ENCODE measurements at places on chromosomes 1 and 21.

DNA sequence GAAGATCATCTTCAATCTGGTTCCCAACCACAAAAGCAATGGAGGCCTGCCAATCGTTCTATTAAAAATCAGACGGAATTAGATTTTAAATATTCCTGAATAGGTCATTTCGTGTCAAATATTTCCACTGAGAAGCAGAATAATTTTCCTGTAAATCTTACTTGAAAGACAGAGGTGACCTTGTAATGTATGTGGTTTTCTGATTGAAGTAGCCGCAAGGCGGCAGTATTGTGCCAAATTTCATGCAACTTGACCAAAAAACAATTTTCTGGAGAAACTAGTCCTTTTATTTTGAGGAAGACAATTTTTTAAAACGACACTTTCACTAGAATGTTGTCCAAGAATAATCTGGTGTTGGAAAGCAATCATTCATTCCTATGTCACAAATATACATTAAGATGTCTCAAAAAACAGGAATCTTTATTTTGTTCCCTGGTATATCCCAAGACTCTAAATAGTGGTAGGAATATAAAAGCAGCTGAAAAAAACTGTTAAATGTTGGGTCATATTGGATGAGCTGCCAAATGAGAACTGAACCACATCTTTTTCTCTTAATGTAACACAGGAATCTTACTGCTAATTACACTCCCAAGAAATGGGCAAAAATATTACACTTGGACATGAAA, 33.6 kb downstream of the SPAG17 start:
- DNase-seq: peak; percentile 83

- DNase-seq: no peak
Measured at GRCh38 chr1:81974883-81975555, 174.3 kb downstream of the ADGRL2 start.

DNA sequence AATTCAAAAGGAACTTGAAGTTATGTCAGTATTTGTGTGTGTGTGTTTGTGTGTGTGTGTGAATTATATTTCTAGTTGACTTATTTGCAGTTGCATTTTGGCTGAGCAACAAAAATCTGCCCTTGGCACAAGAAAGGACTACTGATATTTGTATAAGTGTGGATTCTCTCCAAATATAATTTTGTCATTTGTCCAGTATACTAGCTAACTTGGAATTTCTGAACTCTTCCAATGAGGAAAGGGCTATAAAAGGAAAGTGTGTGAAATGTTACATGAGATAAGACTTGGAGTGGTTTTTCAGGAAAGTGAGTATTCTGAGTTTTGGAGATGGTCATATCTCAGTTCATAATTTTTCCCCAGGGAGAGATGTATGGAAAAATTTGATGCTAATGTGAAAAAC, 1384.1 kb upstream of the B3GALT2 start:
- DNase-seq: no peak

- DNase-seq: no peak
Measured at GRCh38 chr1:80847904-80848303, 952.8 kb upstream of the ADGRL2 start.

GRCh38 chr1:101299141-101299540, 62.3 kb downstream of the S1PR1 start:
- DNase-seq: no peak

GRCh38 chr1:10495952-10496351, 21.2 kb downstream of the PEX14 start:
- DNase-seq: no peak

DNA sequence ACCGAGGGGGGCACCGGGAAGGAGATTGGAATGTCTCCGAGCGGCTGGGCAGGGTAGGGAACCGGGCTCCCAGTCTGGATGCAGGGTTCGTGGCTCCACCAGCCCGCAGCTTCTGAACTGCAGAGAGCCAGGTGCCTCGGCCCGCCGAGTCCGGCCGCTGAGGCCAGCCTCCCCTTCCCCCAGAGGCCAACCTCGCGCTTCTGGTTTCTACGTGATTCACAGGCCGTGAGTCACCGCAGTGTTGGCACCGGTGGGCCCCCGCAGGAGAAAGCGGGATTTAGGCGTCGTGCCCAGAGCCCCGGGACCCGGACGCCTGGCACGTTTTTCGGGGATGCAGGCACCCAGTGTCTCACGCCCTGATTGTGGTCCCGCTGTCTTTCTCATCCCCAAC, 458 bp downstream of the CRABP2 start:
- peak; percentile 65 for DNase-seq

DNA sequence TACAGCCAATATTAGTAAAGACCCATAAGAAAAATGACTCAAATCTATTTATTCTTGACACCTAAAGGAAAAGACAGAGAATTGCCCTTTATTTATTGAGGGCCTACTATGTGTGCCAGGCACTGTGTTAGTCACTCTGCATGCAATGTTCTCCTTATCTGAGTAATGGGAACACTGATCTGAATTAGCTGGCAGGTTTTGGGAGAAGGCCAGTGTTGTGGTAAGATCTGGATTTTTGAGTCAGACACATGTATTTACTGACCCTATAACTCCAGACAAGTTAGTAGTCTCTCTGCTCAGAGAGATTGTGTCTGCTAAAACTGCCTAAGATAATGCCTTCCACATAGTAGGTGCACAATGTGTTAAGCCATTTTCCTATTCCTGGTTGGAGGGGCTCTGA, 17.3 kb downstream of the LCE4A start:
- no peak for DNase-seq

DNA sequence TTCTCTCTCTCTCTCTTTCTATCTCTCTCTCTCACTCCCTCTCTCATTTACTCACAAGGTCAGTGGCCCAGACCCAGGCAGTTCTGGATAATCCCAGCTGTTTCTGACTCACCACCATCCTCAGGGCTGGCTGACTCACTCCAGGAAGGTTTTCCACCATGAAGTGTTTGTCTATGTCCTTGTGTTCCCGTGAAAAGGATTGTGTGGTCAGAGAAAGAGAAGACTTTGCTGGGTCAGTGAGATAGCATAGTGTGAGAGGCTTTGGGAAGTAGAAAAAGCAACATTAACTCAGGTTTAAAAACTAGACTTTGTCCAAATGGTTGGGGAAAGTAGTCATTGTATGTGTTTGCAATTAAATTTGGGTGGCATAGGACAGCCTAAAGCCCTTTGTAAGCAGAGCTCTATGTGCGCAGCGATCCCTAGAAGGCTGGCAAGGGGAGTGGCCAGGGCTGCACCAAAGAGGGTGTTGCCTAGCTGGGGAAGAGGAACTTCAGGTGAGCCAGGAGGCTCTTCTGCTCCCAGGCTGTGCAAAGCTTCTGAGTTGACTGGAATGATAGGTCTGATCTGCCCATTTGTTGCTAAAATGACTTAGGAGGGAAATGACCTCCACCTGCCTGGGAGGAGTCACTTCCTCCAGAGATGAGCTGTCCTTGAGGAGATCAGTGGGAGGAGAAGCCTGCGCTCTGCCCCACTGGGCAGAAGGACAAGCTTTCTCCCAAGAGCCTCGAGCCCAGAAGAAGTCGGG, 4.9 kb upstream of the CAPN2 start:
- DNase-seq: peak; percentile 65

- no peak for DNase-seq
Measured at GRCh38 chr1:247175458-247175857, 3.6 kb upstream of the ZNF124 start.

DNA sequence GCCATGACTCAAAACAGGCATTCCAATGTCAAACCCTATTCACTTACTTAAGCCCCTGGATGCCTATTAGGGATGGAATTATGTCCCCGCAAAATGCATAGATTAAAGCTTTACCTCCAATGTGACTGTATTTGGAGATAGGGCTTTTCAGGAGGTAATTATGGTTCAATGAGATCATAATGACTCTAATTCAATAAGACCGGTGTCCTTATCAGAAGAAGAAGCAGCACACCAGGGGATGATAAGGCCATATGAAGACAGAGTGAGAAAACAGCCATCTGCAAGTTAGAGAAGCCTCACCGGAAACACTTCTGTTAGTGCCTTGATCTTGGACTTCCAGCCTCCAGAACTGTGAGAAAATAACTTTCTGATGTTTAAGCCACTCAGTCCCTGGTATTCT, 1131.8 kb upstream of the TMPRSS15 start:
- no peak for DNase-seq

DNA sequence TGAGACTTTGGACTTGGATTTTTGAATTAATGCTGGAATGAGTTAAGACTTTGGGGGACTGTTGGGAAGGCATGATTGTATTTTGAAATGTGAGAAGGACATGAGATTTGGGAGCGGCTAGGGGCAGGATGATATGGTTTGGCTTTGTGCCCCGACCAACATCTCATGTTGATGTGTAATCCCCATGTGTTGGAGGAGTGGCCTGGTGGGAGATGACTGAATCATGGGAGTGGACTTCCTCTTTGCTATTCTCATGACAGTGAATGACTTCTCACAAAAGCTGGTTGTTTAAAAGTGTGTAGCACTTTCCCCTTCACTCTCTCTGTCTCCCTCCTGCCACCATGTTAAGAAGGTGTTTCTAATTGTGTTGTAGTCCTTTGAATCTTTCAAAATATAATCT, 9.3 kb upstream of the PHGDH start:
- no peak for DNase-seq

DNA sequence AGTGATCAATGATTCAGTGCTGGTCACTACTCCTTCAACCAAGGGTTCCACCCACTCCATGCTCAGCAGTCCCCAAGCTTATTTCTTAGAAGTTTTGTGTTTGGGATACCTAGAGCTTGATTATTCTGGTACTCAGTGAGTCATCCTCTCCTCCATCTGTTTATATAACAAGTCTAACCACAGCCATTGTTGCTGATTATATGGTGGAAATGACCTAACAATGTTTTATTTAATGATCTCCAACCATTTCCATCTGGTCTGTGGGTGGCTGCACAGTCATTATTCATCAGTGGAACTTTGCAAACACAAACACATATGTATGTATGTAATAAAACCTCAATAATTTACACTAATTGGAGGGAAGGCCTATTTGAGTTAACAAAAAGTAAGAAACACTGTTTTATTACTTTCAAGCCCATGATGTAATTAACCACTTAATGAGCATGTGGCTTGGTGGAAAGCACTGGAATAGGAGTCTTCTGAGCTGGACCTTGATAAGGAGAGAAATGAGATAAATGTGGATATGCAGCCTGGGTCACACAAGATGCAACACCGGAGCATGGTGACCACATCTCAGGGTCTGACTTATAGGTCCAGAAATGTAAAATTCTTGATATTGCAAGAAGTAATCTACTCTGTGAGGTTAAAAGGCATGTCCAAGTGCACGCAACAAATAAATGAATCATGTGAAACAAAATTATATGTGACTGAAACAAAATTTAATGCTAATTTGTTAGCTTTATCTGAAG, 99.0 kb upstream of the WLS start:
- DNase-seq: no peak

DNA sequence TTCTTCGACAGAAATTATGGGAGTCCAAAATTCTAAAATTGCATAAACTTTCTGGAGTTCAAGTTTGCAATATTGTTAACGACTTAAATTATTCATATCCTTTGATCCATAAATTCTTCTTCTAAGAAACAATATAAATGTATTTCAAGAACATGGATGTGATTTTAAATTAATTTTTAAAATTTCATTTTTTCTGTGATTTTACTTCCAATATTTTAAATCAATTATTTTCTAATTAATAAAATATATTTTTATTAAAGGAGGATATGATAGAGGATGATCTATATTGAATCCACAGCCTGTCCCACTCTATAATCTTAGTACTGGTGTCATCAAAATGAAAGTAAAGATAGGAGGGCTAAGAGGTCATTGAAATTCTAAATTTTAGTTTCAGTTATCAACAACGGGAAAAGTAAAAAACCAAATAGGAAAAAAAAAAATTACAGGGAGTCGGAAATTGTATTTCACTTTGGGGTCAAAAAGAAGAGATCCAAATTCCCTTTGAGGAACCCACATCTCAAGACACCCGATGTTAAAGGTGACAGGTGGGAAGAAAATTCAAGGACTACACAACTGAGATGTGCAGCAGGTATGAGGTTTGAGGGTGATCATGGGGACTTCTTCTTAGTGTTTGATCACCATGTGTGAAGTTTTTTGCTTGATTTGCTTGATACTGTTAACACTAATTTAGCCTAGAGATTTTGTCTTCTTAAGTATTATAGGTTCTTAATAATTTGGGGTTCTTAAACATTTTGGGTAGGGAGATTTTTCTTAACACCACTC, 154.8 kb upstream of the RGS18 start:
- no peak for DNase-seq

GRCh38 chr1:84365225-84366221, 32.8 kb upstream of the DNASE2B start:
- DNase-seq: no peak

DNA sequence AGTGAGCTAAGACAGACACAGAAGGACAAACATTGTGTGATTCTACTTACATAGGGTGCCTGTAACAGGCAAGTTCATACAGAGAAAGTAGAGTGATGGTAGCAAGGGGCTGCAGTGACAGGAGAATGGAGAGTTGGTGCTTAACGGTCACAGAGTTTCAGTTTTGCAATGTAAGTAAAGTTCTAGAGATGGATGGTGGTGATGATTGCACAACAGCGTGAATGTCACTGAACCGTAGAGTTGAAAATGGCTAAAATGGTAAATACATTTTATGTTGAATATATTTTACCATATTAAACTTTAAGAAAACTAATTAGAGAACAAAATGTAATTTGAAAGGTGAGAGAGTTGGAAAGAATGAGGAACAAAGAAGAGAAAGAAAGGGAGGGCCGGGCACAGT, 8.7 kb downstream of the CFAP107 start:
- DNase-seq: no peak

DNA sequence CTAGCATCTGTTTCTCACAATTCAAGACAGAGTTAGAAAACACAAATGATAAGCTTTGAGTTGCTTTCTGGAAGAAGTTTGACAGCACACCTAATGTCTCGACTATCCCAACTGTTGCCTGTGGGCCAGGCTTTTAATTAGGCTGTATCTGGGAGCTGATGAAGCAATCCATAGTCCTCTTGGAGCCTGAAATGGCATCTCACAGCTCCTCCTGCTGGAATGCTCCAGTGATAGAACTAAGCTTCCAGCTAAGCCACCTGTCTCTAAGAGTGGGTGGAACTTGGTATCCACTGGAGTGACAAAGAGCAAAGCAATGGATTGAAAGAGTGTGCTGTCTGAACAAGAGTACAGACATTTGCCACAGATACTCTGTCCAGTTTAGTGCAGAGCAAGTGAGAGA, 605.3 kb upstream of the NR5A2 start:
- no peak for DNase-seq

GRCh38 chr1:112904071-112904830, 51.7 kb downstream of the SLC16A1 start:
- DNase-seq: no peak

DNA sequence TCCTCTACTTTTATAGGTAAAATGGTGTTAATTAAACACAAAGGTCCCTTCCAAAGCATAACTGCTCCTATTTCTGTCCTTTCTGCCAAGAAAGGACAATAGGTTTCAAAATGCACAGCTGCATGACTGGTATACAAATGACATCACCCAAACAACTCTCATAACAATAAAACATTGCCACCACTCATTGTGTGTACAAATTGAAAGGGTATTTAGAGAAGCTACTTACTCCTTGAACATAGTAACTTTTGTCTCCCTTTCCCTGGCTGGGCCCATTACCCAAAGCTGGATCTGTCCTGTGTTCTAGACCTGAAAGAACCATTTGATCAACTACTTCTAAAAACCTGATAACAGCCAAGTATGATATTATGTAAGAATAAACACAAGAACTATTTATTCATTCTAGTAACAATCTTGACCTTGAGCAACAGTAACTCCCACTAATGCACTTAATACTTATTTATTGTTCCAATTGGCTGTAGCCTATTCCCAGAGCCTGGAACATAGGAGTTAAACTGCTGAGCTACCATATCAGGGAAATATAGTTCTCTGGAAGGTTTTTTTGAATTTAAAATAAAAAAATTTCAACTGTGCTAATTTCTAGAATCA, 38.2 kb downstream of the TTLL7 start:
- no peak for DNase-seq
